ENCODE measurements at places on chromosomes 7 and 10.

DNA sequence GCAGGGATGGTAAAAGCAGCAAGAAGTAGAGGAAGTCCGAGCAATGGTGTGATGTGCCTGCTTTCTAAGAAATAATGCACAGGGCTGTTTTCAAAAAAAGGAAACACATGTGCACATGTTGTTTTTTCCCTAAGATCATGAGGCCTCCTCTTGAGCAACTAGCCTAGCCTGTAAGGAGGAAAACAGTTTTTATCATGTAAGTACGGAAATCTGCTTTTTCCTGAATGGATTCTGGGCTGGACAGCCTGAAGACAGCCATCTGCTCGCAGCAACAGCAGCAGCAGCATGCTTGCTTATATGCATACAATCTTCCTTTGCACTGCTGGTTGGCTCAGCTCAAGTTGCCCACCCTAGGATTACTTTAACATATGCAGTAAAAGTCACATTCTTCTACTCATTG, 87.1 kb downstream of the HIBADH start:
- DNase-seq = no peak

- DNase-seq = no peak
Observed at GRCh38 chr7:48837266-48837665, 87.1 kb upstream of the CDC14C start.

DNA sequence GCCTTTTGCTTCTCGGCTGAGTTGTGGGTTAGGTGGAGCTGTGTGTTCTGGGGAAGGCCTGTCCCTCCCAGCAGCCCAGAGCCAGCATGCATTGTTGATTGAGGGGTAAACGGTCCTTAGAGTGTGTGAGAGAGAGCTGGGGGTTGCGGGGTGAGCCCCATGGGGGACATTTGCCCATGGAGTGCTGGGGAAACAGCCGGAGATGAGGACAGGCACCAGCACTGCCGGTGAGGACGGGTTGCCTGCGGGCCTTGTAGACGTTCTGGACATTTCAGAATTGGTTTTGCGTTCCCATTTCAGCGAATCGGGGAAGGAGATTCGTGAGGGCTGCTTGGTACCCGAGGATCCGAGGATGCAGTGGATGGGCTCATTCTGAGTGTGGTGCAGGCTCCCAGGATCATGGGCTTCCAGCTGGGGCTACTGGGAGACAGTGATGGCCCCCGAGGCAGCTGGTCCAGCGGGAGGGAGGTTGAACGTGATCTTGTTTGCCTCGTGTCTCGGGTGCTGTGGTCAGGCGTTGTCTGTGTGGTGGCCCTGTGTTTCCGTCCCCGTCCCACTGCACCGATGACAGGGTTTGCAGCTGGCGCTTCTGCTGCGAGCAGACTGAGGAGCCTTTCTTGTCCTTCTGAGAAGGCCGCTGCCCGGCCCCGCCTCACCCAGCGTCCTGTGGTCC, 113.9 kb downstream of the CYTH3 start:
- DNase-seq = no peak

GRCh38 chr7:141461924-141462323, 89.3 kb upstream of the AGK start:
- DNase-seq = no peak

- peak; percentile 37 for DNase-seq
Observed at GRCh38 chr7:2651336-2651735, 19.6 kb downstream of the TTYH3 start.

- DNase-seq = no peak
Observed at GRCh38 chr10:61385231-61386001, 67.8 kb downstream of the TMEM26 start.

GRCh38 chr7:37196676-37197075, 252.0 kb downstream of the ELMO1 start:
- no peak for DNase-seq

DNA sequence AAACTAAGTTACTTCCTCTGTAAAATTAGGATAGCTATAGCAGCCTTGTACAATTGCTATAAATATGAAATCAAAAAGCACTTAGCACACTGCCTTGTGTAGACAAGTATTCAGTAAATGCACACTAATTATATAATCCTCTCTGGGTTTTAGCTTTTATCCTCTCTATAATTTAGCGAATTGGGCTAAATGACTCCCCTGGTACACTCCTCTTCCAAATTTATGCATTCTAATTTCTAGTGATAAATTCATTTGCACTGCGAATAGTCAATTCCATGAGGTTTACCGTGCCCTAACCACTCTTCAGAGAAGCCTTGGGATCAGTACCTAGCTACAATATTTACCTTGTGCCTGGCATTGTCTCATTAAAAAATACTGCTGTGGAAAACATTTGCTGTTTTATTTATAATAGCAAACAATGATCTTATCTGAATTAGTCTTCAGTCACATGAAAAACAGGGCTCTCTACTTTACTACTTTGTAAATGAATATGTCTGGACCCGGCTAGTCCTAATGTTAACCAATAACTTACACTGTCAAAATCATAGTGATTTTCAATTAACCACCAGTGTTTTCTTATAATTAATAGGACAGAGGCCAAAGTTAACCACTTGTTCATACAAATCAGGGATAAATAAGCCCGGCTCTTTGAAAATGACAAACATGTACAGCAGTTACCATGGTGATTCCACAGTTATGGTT, 577.9 kb downstream of the IPMK start:
- no peak for DNase-seq

DNA sequence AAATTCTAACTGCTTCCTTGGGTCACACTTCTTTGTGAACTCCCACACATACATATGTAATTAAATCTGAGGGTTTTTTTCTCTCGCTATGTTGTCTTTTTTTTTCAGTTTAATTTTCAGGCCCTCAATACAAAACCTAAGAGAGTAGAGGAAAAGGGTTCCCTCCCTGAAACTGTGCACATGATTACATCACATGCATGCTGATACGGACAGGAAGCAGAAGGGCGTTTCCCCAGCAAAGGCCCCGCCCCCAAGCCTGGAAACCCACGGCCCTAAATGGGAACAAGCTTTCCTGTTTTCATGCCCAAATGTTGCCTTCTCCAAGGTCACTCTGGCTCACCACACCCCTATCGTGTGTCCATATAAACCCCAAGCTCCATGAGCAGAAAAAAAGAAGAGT, 115.4 kb downstream of the TEX36 start:
- DNase-seq = no peak
